Stimulated activated CD8-positive, alpha-beta memory T cell treated with anti-CD3 and anti-CD28 coated beads, Interleukin-4, amount 100 ng/mL, for 4 hours (primary cell): ENCODE measurements at places on chromosomes 5 and 9.

DNA sequence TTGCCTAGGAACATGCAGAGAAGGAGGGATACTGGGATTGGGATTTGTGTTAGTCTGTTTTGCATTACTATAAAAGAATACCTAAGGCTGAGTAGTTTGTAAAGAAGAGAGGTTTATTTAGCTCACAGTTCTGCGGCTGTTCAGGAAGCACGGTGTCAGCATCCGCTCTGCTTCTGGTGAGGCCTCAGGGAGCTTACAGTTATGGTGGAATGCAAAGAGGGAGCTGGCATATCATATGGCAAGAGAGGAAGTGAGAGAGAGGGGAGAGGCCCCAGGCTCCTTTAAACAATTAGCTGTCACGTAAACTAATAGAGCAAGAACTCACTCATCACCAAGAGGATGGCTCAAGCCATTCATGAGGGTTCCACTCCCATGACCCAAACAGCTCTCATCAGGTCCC, 27.0 kb downstream of the IL12B start:
- no peak for DNase-seq

- DNase-seq, result no peak
Observed at GRCh38 chr5:115758356-115758755, 58.1 kb downstream of the CDO1 start.

GRCh38 chr5:140207250-140207964, 32.4 kb downstream of the CYSTM1 start:
- DNase-seq, result no peak

- DNase-seq, result no peak
Observed at GRCh38 chr9:20490246-20490834, 132.0 kb downstream of the MLLT3 start.

DNA sequence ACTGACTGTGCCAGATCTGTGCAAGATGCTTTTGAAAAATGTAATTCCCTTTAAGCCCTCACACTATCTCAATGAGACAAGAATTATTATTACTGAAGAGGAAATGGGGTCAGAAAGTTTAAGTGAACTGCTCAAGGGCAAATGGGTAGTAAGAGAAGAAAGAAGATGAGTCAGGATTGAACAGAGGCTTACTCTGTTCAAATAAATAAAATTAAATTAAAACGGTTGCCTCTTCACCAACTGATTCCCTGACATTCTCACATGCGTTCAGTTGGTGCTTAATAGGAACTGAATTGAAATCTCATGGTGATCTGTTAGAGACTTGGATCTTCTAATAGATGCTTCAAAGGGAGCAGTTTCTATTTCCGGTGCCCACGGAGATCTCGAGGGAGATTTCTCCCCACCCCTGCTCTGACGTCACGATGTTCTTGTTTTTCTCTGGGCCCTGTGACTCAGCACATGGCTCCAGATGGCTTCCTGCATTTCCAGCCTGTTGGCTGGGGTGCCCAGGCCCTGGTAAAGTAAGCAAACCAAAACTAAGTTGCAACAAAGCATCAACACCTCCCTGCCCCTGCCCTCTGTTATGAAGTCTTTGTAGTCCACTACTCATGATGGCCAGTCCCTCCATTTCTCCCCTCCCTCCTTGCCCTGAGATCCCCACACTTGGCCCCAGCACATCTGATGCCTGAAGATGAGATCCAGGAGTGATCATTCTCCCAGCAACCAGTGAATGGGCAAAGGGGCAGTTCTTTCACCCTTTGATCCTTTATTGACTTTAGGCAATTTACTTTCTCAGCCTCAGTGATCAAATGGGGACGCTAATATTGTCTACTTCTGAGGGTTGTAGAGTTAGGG, 106.1 kb upstream of the CPEB4 start:
- peak; percentile 33 for DNase-seq

DNA sequence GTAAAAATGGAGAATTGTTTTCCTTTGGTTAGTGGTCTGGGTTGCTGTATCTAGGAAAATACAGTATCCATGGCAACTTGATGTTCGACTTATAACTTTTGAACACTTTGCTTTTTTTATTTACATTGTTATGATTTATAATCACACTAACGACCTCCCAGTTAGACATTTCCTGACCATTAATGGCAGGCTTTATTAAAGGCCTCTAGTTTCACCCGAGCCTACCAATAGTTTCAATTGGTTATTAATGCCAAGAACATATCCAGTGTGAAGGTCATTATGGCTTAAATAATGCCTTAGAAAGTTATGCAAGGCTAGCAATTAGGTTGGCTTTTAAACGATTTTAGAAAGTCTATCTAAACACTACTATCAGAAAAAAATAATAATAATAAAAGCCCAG, 452.0 kb downstream of the DMRTA1 start:
- DNase-seq, result no peak

GRCh38 chr9:34190996-34191892, 12.4 kb downstream of the UBAP1 start:
- DNase-seq, result no peak

DNA sequence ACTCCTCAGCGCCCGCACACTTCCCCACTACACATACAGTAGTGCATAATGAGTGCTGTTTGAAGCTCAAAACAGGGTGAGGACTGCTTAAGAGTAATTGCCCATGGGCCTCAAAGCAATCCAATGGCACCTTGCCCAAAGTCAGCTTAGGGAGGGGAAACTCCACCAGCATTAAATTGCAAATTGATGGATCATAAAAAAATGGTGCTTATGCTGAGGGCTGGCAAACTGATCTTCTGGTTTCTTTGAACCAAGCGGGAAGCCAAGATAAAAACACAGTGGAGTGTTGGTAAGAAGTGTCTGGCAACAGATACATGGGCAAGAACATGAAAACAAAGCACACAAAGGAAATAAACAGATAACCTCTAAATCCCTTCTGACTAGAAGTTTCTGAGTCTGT, 28.0 kb downstream of the TLE1 start:
- no peak for DNase-seq

DNA sequence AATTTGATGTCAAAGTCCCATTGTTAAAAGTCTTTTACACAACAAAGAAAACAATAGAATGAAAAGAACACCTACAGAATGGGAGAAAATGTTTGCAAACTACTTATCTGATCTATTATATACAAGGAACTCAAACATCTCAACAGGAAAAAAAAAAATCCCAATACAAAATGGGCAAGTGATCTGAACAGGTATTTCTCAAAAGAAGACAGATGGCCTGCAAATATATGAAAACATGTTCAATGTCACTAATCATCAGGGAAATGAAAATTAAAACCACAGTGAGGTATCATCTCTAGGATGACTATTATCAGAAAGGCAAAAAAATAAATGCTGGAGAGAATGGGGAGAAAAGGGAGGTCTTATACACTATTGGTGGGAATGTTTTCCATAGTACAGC, 301.8 kb downstream of the ARHGAP26 start:
- no peak for DNase-seq

DNA sequence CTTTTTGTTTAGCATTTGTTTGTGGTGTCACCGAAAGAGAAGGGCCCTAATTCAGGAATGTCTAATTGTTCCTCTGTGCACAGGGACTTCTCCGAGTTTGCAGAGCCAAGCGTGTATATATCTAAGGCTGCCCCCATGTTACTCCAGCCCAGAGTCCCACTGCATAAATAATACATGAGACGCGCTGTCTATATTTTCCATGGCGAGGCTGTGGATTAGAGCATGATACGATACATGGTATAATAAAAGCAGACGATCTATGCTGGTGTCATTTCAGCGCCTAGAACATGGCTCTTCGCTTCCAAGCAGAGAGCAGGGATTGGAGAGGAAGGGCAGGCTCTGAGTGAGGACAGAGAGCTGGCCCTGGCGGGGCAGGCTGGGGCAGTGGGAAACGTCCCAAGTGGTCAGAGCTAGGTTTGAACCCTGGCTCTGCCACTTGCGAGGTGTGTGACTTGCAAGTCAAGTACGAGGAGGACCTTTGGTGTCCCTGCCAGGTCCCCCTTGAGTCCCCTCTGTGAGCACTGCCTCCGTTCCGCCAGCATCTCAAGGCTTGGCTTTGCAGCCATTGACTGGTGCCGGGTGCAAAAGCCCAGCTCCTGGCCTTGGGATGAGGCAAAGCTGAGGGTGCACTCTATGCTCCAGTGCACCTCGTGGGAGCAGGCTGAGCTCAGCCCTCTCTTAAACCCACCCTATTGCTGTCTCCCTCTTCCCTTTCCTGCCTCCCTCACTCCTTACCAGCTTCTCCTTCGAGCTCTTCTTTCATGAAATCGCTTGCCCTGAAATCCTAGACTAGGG, 29.2 kb upstream of the LAMC3 start:
- no peak for DNase-seq

DNA sequence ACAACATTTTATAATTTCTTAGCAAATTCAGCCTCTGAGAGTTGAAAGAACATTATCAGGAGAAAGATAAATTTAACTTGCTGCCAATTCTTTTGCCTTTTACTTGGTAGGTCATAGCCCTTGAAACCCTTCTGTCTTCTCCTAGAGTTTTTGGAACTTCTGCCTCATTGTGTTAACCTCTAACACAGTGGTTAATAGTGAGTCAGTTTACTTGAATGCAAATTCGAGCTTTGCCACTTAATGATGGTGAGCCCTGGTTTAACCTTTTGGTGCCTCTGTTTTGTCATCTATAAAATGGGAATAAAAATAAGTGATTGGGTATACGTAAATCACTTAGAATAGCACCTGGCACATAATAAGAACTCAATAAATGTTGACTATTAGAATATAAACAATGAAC, 1.8 kb upstream of the INIP start:
- DNase-seq, result no peak

GRCh38 chr5:171474230-171474813, 54.9 kb downstream of the FGF18 start:
- DNase-seq, result no peak

GRCh38 chr5:64980176-64980575, 211.4 kb downstream of the CWC27 start:
- no peak for DNase-seq

DNA sequence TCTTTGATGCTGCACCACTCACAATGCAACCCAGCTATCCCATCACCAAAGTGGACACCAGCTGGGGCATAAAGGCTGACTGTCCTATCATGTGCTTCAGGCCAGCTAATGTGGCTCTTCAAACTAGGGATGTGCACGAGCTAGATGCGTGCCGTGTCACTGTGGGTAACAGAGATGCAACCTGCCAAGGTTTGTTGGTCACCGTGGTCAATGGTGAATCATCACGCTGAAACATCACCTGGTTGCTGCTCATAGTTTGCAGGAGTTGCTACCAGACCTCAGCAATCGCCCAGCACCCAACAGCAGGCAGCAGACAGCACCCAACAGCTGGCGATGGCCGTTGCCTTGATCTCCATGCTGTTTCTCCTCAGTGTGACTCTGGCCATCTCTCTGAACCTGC, 2.1 kb upstream of the PCDHGA1 start:
- no peak for DNase-seq

GRCh38 chr5:17448877-17449276, 49.2 kb upstream of the TAF11L2 start:
- no peak for DNase-seq

GRCh38 chr5:117833691-117834090, 1154.7 kb downstream of the DTWD2 start:
- DNase-seq, result no peak

DNA sequence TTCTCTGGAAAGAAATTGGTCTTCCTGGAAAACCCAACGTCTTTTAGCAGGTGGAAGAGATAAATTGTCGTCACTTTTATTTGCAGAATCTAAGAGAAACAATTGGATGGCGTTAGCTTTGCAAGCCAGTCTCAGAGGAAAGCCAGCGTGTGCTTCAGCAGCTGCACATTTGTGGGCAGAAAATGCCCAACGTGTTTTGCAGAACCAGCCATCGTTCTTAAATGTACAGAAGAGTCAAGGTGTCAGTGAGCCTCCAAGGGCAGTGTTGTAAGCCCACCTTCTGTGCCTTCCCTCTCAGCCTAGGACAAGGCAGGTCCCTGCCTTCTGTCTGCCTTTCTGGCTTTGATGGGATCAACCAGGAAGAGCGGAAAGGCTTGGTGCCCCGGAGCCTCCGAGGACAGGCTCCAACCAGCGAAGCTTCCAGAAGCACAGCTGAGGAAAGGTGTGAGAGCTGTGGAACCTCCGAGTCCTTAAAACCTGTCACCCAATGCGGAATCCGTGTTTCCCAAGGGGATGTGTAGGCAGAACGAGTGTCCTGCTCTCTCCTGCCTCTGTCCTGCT, 116.0 kb upstream of the IRX2 start:
- DNase-seq, result no peak

DNA sequence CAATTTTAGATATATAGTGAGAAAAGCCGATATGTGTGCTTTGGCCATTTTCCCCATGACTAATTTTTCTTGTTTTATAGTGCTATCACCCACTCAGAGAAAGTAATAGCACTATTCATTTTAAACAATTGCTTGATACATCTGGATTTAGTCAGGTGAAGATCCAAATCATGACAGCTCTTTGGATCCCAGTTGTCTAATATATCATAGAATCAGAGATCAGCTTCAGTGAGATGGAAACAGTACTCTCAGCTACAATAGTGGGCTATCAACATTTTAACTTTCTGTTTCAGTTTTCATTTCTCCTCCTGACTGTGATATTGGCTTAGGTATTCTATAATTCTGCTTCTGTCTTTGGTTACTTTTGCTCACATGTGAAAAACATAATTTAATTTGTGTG, 38.7 kb downstream of the VCAN start:
- DNase-seq, result no peak

GRCh38 chr5:74337254-74337983, 303.1 kb downstream of the ENC1 start:
- DNase-seq, result no peak

DNA sequence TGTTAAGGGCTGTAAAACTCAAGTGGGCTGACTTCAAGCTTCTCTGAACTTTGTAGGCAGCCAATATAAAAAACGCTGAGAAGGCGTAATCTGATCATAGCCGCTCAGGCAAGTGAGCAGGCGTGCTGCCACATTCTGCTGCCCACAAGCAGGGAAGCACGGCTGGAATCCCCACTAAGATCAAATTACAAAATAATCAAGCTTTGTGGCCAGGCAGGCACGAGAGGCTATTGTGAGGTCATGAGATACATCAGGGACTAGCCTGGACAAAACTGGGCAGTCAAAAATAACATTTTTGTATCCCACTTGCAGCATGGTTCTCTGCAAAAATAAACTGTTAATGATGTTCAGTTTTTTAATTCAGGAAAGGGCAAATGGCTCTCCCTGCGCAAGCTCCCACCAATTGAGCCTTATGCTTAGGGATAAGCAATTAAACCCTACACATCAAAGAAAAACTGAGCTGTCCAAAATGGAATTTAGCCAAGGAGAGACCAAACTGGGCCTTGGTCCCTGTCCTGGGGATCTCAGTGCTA, 64.0 kb downstream of the POU5F2 start:
- DNase-seq, result no peak

DNA sequence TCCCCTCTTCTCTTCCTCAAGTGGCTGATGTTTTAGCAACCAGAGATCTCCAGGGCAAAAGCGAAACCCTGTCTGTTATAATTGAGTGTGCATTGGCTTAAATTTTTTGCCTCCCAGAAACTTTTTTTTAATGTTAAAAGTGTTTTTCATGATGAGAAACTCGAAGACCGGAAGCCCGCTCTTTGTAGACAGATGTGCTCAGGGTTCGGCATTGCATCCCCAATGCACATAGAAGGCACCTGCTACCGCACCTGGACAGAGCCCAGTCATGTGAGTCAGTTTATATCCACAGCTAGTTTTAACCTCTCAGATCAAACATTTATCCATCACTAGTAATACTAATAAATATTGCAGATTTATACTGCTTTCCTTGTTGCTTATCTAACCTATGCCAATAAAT, 19.5 kb upstream of the NADK2 start:
- DNase-seq, result no peak
